ENCODE measurements at places on chromosomes 2 and 18.

- DNase-seq, result peak; percentile 34
Measured at GRCh38 chr2:100262555-100263320, 59.6 kb downstream of the LONRF2 start.

DNA sequence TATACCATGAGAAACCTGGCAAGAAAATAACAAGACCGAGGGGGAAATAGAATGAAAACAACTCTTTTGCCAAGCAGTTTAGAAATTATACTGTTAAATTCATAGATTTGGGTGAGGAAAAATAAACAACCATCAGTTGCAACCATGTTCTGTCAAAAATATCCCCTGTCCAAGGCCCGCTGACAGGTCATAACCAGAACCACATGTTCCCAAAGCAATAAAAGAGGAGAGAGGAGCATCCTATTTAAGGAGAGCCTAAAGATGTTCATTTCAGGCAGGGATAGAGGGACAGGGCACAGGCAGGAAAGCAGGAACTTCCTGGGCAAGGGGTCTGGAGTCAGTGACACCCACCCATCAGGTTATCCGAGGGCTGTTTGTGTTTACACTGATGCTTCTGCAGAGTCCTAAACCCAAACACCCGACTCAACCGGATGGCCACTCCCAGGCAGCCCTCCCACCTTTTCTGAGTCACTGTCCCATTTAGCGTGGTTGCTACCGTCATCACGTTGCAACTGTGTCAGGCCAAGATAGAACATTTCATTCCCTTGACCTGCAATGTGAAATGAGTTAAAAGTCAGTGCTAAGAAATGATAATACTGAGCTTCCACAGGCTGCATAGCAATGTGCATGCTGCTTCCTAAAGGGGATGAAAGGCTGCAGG, 468.3 kb upstream of the RAB12 start:
- peak; percentile 55 for DNase-seq

DNA sequence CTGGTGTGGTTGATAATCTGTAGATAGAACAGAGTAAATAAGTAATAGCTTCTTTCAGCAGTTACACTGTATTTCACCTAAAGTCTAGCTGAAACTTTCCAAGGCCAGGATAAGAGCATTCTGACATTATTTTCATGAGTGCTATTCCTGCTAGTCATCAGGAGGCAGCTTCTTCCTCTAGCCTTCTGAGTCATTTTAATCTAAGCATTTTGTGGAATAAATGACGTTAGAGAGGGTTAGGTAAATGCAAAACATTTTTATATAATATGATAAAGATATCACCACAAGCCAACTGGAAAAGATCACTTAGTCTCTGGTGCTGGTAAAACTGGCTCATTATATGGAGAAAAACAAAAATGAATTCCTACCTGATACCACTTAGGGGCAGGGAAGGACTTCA, 138.5 kb downstream of the MEP1B start:
- peak; percentile 80 for DNase-seq

DNA sequence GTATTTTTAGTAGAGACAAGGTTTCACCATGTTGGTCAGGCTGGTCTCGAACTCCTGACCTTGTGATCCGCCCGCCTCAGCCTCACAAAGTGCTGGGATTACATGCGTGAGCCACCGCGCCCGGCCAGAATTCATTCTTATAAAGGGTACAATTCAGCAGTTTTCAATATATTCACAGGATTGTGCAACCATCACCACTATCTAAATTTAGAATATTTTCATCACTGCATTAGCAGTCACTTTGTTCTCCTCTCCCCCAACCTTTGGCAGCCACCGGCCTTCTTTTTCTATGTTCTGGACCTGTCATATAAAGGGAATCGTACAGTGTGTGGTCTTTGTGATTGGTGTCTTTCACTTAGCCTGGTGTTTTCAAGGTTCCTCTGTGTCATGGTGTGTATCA, 40.7 kb downstream of the TCF7L1 start:
- no peak for DNase-seq

DNA sequence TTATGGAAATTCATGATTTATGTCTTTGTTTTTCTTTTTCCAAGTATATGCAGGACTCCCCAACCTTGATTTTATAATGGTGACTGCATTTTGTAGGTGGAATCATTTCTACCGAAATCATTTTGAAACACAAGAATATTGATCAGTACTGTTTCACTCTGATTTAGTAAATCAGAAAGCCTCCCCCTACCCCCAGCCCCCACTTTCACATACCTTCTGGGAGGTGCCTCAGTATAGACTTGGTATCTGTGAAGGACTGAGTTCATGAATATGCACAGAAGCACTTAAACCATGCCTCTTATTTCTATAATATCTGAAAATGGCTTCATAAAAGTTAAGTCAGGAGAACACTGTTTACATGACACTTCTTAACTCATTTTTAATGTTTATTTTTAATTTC, 147.7 kb downstream of the AGPS start:
- no peak for DNase-seq

Measured in astrocyte (in vitro differentiated cells and primary cell).